Right lobe of liver (tissue), 6 donors: ENCODE measurements at places on chromosomes 16 and 17. TPM values are rescaled to one million over a fixed set of nuclear protein-coding genes. Genes with fewer than 3 reads are reported as not detected.

Gene ZNF750
- not detected for total RNA-seq

Gene SEPTIN1
- total RNA-seq: 0.50 TPM

Gene STX4
- total RNA-seq: 25.8 TPM

Gene ACSM2A
- total RNA-seq: 120 TPM

Gene TIMP2
- total RNA-seq: 18.9 TPM
